ENCODE measurements at places on chromosomes 2 and 18. TPM values are rescaled to one million over a fixed set of nuclear protein-coding genes. Genes with fewer than 3 reads are reported as not detected.

The SLC5A7 gene
- total RNA-seq, result not detected

The CPS1 gene
- total RNA-seq, result 0.65 TPM

The NGEF gene
- total RNA-seq, result not detected

The IL1RL1 gene
- total RNA-seq, result 68.5 TPM

The NBEAL1 gene
- 14.9 TPM for total RNA-seq

The PLCL1 gene
- total RNA-seq, result 10.7 TPM

The PROKR1 gene
- total RNA-seq, result not detected

The WNT10A gene
- not detected for total RNA-seq

The RNF181 gene
- 278 TPM for total RNA-seq

The CAD gene
- total RNA-seq, result 31.5 TPM

The MDH1B gene
- under 0.01 TPM for total RNA-seq

The LYG1 gene
- not detected for total RNA-seq

The FAM110C gene
- not detected for total RNA-seq

The RNF152 gene
- total RNA-seq, result 18.8 TPM

The RMC1 gene
- 23.7 TPM for total RNA-seq

The IFIH1 gene
- total RNA-seq, result 8.4 TPM

The CHRNG gene
- not detected for total RNA-seq

The CSRNP3 gene
- total RNA-seq, result 0.46 TPM

The ITGB6 gene
- total RNA-seq, result not detected

The CYTIP gene
- not detected for total RNA-seq

The MC4R gene
- not detected for total RNA-seq

The CAPN14 gene
- under 0.01 TPM for total RNA-seq

All from epithelial cell of umbilical artery (primary cell).